ENCODE measurements at places on chromosomes 7 and 10.
A peak's percentile ranks its signal among the peaks of the same experiment; 100 is the strongest.

DNA sequence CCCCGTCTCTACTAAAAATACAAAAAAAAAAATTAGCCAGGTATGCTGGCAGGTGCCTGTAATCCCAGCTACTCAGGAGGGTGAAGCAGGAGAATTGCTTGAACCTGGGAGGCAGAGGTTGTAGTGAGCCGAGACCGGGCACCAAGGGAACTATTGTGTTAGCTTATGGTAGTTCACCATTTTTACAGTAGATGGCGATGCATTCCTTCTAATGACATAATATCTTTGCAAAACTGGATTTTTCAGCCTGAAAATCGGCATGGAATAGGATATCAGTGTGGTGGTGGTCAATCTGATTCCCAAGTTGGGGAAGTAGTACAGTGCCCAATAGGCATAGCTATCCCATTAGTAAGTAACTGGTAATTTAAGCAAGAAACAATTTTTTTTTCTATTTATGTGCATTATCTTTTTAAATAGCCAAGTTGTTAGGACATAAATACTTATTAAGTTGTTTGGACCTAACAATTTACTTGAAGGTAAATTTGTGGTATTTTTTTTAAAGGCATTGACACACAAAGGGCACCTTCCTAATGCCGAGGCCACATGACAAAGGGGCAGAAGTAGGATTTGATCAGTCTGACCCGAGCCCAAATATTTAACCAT is 17.6 kb upstream of the IMPDH1 start:
- DNase-seq, result peak; percentile 64

- DNase-seq, result no peak
Measured at GRCh38 chr10:28181478-28182096, 121.3 kb downstream of the MPP7 start.

GRCh38 chr7:45596665-45597095 is 22.5 kb downstream of the ADCY1 start:
- DNase-seq, result no peak

DNA sequence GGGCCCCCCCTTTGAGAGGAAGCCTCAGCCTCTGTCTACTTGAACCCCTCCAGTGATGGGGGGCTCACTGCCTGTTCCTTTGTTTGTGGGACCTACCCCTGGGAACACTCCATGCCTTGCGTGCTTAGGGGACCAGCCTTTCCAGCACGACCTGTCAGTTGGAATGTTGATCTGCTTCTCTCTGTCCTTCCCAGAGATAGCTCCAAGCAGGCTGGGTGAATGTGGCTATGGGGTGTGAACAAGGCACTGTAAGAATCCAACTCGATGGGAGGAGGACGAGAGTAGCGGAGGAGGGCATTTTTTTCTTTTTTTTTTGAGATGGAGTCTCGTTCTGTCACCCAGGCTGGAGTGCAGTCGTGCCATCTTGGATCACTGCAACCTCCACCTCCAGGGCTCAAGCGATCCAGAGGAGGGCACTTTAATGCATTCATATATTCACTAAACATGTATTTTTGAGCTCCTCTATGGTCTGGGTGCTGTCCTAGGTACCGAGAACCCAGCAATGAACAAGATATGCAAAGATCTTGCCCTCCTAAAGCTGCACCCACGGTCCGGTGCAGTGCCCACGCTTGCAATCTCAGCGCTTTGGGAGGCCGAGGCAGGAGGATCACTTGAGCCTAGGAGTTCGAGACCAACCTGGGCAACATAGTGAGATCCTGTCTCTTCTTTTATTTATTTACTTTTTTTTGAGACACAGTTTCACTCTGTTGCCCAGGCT is 8.5 kb downstream of the CLIP2 start:
- no peak for DNase-seq

GRCh38 chr10:97572214-97572989 is at the start of gene ANKRD2:
TSS of gene ANKRD2 (plus strand) at chr10:97572779. CDS start at chr10:97572789, 10 bp downstream.
- DNase-seq, result peak; percentile 44

DNA sequence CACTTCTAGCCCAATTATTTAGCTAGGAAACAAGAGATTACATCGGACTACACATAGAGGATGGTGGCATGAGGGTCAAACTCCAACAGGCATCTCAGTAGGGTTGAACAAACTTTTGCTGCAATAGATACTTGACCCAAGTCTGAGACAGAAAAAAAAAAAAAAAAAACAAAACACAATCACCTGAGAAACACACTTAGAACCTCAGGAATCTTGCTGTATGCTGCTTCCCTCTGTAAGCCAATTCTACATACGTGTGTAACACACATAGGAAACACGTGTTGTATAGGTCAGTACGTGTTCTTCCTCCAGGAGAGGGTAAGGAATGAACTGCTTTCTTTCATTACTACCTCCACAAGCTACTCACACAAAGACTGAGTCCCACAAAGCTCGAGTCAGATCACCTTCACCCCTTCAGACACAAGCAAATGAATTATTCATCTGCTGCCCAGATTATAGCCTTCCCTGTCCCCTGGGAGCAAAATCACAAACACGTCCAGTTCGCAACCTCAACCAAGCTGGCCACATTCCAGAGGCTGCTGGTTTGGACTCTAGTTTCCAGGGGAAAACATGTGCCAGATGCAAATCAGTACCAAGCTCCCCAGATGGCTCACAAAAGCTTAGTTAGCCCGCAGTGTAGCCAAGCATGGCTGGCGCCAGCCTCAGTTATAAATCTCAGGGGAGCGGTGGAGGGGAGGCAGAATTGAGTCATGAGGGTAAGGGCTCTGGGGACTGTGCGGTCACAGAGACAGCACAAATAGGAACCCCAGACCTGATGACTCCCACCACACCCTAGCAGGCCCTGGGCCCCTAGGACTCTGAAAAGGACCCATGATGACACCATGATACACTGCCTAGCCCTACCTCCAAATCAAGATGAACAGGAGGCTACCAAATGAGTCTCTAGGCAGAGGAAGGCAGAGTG is 15.1 kb downstream of the PSAP start:
- no peak for DNase-seq

GRCh38 chr7:131553931-131554330 is 2.5 kb downstream of the PODXL start:
- DNase-seq, result no peak

DNA sequence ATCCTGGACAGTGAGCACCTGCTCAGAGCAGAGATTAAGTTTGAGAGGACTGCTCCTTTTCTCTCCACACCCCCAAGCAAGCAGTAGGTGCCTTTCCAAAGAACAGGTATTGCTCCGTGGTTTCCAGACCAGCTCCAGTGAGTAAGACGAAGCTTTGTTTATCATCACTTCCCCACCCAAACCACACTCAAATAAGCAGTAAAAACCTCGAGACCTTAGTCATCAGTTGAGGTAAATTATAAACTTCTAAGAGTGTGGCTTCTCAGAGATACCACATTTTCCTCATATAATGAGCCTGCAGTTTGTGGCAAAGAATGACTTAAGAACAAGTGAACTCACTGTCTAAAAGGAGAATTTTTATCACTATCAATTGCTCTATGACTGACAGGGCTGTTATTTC is 50.0 kb upstream of the GRB10 start:
- DNase-seq, result no peak

DNA sequence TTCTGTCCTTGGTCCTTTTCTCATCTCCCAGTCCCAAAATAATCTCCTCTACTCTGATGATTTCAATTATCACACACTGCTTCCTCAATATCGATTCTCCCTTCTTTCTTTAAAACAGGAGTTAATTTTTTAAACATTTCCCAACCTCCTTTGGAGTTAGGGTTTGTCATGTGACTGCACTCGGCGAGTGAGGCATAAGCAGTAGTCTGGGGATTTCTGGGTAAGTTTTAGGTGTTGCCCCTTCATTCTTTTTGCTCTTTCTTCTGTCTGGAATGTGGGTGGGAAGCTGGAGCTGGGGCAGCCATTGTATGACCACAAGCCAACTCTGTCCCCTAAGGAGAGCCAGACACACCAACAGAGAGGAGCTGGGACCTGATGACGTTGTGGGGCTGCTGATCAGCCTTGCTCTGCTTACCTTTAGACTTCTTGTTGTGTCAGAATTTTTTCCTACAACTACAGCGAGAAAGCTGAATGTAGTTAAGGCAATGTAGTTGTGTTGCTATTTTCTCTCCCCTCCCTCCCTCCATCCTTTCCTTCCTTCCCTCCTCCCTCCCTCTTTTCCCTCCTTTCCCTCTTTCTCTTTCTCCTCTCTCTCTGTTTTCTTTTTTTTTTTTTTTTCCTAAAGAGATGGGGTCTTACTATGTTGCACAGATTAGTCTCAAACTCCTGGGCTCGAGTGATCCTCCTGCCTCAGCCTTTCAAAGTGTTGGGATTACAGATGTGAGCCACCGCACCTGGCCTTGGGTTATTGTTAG is 6.5 kb upstream of the TSPAN14 start:
- no peak for DNase-seq

GRCh38 chr10:70169649-70170364 is 507 bp downstream of the SAR1A start:
- no peak for DNase-seq

DNA sequence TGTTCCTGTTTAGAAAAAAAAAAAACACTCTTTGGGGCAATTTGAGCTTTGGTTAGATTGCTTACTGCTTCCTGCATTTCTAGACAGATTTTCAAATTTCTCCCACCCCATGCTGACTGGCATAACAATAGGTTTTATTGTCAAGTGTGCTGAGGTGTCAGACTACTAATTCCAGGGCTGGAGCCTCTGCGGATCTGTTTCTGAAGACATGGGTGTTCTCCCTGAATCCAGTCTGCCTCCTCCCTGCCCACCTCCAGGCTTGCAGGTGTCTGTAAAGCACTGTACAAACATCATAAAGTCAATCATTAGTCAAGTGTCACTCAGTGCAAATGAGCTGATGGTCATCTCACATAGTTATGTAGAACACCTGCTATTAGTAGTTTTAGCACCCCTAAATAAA is 292.4 kb downstream of the GATA3 start:
- no peak for DNase-seq

DNA sequence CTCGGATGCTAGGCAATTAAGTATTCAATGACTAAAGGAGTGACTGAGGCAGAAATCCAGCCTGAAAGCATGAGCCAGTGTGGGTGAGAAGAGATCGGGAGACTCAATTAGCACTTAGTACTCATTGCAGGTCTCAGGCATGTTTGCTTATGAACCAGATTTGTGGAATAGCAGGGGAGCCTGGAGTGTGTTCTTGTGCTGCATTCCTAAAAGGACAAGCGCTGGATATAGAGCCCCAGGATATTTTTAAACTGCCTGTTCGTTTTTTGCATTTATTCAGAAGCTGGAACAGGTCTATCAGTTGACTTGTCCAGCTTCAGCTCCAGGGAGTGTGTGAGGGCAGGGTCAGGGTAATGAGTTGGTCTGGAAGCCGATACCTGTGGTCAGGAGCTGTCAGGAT is 120.3 kb downstream of the BMPER start:
- no peak for DNase-seq

- no peak for DNase-seq
Measured at GRCh38 chr7:47953822-47954221, 5.6 kb upstream of the PKD1L1 start.

DNA sequence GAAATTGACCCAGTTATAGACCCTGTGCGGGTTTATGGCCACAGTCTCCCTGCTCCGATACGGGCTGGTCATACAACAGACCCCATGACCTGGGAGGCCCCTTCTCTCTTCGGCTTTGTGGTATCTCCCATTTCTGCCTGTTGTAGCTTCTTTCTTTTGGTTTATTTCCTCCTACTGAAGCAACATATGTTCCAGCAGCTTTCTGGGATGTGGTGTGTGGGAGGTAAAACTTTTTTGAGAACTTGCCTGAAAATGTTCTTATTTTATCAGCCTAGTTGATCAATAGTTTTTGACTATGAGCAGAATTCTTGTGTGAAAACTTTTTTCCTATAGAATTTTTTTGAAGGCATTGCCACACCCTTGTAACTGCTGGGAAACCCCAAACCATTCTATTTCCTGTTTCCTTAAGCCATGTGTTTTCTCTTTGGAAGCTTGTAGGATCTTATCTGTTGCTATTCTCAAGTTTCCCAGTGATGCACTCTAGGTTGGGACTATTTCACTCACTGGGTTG is 80.0 kb downstream of the DAGLB start:
- no peak for DNase-seq

DNA sequence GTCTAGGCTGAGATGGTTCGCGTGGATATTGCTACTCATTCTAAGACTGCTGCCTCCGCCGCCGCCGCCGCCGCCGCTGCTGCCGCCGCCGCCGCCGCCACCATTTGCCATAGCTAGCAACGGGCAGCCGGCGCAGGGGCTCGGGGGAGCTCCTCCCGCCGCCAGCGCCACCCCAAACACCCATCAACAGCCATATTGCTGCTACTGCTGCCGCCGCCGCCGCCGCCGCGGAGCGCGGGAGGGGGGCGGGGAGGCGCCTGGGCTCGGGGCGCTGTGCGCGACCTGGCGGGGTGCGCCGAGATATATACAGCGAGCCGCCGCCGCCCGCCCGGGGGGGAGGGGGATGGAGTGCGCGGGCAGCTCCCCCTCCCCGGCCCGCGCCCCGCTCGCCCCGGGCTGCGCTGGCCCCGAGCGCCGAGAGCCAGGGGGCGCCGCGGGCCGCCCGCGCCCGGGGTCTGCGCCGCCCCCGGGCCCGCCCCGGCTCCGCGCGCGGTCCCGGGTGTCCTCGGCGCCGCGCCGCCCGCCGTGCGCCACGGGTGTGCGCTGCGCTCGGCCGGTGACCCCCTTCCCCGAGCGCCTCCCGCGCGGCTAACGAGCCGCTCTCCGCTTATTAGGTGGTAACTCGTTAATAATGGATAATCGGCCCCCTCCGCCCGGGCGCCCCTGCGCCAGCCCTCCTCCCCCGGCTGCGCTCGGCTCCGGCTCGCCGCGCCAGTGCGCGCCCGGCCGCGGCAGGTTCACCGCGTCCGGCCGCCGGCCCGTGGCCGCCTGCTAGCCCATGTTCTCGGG is at the start of gene KCNMA1:
Gene KCNMA1, minus strand, starts transcription at position 277 of the 789 bp plus-strand sequence.
- no peak for DNase-seq

- no peak for DNase-seq
Measured at GRCh38 chr10:107577221-107577620, 412.7 kb upstream of the SORCS1 start.

DNA sequence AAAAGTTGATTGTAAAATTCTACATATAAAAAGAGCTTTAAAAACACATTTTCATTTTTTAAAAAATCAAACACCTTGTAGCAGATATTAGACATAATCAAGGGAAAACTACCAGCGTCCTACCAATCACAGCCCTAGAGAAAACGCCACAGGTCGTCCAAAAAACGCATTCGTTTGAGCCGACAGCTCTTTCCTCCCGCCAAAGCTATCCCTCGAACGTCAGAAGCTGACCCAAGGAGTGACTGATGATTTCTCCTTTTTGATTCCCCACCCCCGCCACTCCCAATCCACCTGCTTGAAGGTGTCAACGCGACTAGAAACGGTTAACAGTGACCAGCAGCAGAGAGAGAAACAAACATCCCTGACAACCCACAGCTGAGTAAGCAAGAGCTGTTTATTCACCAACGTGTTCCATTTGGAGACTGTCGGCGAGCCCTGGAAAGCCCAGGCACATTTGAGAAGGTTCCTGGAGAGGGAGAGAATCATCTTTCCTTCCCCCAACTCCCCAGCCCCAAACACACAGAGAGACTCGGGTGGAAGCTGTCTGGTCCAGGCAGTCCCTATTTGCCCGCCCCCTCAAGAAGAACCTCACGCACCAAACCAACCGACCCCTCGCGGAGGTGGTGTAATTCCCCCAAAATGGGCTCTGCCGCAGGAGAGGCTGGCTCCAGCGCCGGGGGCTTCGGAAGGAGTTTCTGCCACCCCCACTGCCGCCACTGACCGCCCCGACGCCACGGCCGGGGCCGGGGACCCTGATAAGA is 622 bp downstream of the CPEB3 start:
- peak; percentile 40 for DNase-seq
